ENCODE measurements at places on chromosomes 11 and 22.

DNA sequence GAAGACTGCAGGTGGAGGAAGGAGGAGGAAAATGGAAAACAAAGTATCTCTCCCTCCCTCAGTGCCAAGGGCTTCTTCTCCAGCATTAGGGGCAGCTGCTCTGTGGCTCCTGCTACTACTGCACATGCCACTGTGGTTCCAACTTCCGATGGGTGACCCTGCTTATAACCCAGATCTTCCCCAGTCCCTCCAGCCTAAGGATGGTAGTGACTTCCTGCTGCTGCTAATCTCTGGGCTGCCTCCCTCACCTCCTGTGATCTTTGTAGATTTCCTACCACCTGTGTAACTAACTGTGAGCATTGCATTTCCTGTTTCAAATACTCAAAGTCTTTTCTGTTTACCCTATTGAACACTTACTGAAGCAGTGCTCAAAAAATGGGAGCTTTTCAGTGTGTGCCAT is 28.7 kb upstream of the TRPC6 start:
- no peak for DNase-seq

DNA sequence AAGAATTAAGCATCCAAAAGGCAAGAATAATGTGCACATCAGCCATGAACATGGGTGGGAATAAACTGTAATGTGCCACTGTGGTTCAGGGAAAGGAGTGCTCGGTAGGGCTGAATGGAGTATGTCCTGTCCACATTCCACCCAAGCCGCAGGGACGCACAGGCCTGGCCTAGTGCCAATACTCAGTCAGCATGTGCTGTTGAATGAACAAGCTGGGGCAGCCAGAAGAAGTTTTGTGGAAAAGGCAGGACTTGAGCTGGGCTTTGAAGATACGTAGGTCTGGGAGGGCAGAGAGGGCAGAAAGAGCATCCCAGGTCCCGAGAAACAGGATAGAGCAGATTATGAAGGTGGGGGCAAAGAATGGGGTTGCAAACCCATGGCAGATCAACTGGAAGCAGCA is 60.0 kb upstream of the PLET1 start:
- DNase-seq, result no peak

- DNase-seq, result no peak
These were observed 62.9 kb downstream of the CYB5R2 start for GRCh38 chr11:7610393-7610792.

GRCh38 chr11:68806931-68807844 is 34.5 kb downstream of the CPT1A start:
- no peak for DNase-seq

GRCh38 chr11:75051043-75051442 is 45.6 kb downstream of the OR2AT4 start:
- DNase-seq, result no peak

DNA sequence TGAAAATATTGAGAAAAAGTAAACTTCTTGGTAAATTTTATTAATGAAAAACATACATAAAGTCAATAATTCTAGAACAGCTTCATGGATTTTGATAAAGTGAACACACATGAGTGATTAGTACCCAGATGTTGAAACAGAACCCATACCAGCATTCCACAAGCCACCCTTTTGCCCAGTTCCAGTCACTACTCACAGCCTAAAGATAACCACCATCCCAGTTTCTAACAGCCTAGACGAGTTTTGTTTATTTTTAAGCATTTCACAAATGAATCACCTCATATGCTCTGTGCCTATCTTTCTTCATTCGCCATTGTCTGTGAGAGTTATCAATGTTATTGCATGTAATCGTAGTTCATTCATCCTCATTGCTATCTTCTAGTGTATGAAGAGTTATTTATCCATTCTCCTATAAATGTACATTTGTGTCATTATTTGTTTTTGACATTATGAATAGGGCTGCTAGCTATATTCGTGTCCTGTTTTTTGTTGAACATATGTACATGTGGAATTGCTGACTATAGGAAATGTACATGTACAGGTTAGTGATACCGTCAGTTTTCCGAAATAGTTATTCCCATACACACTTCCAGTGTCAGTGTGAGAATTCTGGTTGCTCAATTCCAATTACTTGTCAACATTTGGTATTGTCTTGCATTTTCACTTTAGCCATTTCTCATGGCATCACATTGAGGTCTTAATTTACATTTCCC is 44.5 kb upstream of the TEAD1 start:
- no peak for DNase-seq

DNA sequence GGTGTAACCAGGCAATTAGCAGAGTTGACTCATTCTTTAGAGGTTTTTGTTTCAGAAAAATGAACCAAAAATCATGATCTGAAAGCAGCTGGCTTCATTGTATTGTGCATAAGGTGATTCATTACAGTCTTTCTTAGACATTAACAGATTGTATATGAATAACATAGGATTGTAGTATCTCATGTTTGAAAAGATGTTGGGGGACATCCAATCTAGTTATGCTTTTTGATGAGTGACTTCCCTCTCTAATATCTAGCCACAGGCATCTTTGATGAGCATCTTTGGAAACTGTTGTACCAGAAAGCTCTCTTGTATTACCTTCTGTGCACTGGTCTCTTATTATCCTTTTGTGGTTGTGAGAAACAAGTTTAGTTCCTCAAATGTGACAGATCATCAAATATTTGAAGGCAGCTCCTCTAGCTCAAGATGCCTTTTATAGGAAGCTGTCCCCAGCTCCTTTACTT is 8.3 kb downstream of the GRK3 start:
- DNase-seq, result no peak

GRCh38 chr11:11155962-11156815 is 196.9 kb downstream of the CSNK2A3 start:
- DNase-seq, result peak; percentile 67

GRCh38 chr22:50547263-50547985 is 1.7 kb downstream of the KLHDC7B start:
- DNase-seq, result peak; percentile 62

DNA sequence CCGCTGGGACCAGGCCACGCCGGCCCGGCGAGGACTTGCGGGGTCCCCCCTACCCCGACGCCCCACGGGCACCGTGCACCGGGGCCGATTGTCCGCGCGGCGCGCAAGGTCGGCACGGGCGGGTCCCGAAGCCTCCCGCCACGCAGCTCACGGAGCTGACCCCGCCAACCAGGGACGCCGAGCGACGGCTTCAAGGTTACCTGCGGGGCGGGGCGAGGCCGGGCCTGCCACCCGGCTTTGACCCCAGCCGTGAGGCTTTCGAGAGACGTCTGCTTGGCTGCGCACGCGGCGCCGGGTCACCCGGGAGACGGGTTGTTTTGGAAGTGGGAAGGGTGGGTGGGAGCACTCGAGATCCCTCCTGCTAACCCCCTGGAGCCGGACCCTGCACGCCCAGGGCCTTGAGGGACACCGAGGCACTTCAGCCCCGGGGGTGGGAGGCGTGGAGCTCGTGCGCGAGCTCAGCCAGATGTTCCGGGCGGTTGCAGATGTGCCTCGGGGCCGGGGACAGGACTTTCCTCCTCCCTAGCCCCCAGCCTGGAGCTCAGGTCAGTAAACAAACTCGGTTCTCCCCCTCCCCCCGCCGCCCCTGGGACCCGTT is 3.2 kb upstream of the WNT11 start:
- peak; percentile 71 for DNase-seq

GRCh38 chr22:27795053-27795452 is 6.5 kb downstream of the MN1 start:
- no peak for DNase-seq

GRCh38 chr11:20647976-20648565 is 21.3 kb upstream of the NELL1 start:
- peak; percentile 65 for DNase-seq

DNA sequence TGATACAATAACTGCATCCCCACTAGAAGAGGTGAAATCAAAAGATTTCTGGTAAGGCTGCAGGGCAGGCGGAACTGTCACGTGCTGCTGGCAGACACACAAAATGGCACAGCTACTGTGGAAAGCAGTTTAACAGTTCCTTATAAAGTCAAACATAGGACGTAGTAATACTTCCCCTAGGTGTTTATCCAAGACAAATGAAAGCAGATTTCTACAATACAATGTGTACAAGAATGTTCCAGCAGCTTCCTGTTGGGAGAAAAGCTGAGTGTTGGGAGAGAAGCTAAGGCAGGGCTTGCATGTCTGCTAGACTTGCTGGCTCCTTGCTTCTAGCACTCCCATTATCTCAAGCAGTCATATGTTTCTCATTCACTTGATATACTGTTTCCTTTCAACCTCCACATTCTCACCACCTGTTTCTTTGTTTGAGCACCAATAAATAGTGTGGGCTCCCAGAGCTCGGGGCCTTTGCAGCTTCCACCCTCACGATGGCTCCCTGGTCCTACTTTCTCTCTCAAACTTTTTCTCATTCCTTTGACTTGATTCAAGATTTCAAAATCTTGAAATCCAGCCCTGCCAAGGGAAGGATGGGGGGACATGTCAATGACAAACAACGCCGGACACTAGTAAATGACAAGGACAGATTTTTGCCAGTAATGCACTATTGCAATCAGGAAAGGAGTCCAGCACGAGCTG is 21.2 kb upstream of the IL17RA start:
- DNase-seq, result no peak

GRCh38 chr22:35071784-35072183 is 5.8 kb downstream of the ISX start:
- no peak for DNase-seq

- DNase-seq, result no peak
These were observed 24.9 kb upstream of the GNAZ start for GRCh38 chr22:23045461-23045860.

- no peak for DNase-seq
These were observed 290.6 kb downstream of the JRKL start for GRCh38 chr11:96680211-96681018.

DNA sequence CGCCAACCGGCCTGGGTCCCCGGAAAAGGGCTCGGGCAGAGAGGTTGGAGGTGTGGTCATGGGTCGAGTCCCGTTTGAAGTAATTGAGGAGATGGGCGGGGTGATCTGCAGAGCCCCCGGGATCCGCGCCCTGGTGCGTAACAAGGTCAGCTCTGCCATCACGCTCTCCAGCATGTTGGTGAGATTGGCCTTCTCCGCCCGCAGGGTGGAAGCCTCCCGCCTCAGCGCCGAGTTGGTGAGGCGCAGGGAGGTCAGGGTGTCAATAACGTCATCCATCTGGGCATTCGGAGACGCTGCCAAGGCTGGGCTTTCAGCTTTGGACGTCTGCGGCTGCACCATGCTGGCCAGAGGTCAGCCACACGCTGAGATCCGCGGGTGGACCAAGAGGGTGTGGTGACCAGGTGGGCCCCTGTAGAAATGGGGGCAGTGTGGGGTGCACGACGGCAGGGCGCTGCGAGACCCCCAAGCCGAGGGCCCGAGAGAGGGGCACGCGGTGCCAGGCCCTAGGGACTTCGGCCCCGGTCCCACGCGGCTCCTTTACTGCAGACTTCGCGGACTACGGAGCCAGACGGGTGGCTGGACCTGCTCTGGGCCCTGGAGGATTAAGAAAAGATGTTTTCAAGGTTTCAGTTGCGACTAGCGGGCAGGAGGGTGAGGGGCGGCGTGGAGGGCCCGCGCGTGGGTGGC is 672 bp downstream of the RTL6 start:
- no peak for DNase-seq

DNA sequence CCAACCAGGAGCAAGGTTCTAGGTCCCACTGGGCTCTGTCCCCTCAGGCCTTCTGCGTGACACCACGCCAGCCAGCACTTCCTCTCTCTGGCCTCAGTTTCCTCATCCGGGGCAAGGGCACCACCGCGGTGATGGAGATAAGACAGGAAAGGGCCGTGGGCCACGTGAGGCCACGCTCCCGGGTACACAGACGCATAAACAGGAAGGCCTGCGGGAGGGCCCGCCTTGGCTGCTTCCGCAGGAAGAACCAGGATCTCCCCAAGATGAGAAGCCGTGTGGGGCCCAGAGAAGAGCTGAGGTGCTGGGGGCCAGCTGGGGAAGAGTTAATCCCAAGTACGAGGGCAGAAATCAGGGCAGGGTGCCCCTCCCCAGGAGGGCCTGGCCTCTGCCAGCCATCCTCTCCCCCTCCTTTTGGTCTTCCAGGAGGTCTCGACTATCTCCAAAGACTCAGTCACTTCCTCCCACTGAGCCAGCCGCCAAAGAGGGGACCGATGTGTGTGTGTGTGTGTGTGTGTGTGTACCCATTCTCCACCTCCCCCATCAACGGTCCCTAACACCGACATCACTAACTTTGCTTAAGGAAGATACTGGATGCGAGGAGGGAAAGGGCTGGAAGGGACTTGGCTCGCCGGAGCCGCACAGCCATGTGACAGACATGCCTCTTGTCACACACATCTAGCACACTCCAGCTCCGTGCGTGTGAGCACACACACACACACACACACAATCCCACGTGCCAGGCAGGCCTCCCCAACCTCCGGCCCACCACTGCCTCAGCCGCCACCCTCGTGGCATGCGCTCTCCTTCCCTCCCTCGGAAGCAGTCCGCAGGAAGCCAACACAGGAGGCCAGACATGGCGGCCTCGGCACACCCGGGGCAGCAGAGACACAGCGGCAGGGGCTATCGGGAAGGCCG is 1.4 kb downstream of the MFNG start:
- DNase-seq, result peak; percentile 91

- DNase-seq, result no peak
These were observed 4.8 kb upstream of the TBX1 start for GRCh38 chr22:19755722-19756287.

DNA sequence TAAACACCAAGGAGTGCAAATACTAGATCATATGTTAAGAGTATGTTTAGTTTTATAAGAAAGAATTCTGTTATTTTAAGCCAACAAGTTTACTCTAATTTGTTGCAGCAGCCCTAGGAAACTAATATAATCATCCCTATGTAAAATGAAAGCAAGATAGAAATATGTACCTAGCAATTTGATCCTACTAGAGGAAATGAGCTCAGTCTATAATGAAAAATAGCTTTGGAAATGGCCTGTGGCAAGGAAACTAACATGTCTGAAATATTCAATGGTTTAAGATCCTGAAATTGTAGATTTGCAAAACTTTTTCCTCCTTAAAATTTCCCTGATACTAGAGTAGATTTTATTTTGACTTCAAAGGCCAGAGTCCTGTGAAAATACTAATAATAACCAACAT is 112.7 kb upstream of the SLC5A12 start:
- DNase-seq, result no peak

DNA sequence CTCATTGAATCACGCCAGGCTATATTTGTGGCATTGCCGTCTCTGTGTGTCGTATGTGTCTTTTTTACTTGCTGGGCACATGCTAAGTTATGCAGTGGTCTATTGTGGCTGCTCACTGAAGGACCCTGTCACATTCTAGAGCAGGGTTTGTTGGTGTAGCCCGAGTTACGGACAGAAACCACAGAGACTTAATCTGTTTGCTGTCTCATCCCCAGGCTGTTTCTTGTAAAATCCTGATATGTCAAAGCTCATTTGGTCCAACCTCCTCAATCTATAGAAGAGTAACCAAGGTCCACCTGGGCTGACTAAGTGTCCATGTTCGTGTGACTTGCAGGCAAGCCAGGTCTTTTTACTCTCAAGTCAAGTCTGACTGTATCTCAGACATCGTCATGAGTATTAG is 5.0 kb downstream of the DPF2 start:
- DNase-seq, result no peak

- DNase-seq, result no peak
These were observed 243.2 kb upstream of the ZC3H12C start for GRCh38 chr11:109849946-109850345.

GRCh38 chr11:115360186-115360824 is 143.9 kb downstream of the CADM1 start:
- DNase-seq, result no peak

- no peak for DNase-seq
These were observed 93.4 kb downstream of the MUC15 start for GRCh38 chr11:26478710-26479109.
